Stimulated activated CD4-positive, alpha-beta T cell treated with anti-CD3 and anti-CD28 coated beads, Interleukin-2, amount 100 ng/mL, for 4 hours (primary cell): ENCODE measurements at places on chromosomes 5 and 9.

DNA sequence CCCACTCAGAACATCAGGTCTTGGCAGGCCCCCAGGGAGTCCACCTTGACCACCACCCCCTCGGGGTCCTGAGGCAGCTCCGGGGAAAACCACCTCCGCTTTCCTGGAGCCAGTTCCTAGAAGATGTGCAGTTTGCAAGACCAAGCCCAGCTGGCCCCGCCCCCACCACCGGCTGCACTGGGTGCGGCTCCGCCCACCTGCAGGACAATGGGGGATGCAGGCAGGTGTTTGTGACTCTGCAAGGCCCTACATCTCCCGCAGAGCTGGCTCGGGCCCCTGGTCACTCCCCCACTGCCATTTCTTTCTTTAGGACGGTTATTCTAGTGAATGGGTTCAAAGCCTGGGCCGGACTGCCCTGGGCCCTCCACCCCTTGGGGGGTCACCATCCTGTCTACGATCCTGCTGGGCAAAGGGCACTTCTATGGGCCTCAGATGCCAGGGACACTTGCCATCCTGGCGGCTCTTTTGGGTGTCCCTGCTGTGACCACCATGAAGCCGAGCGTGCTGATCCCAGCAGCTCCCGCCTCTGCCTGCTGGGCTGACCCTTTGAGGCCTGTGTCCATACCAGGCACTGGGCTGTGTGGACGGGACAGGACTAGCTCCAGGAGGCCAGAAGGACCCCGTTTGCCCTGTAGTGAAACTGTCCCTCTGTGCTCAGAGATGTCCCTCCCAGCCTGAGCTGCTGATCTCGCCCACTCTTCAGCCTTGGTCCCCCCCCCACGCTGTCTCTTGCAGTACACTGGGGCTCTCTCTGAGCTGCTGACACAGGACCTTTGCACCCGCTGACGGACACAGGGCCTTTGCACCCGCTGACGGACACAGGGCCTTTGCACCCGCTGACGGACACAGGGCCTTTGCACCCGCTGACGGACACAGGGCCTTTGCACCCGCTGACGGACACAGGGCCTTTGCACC is 5.9 kb upstream of the NACC2 start:
- DNase-seq, result no peak

GRCh38 chr5:79695526-79695925 is 5.9 kb downstream of the CMYA5 start:
- DNase-seq, result no peak

DNA sequence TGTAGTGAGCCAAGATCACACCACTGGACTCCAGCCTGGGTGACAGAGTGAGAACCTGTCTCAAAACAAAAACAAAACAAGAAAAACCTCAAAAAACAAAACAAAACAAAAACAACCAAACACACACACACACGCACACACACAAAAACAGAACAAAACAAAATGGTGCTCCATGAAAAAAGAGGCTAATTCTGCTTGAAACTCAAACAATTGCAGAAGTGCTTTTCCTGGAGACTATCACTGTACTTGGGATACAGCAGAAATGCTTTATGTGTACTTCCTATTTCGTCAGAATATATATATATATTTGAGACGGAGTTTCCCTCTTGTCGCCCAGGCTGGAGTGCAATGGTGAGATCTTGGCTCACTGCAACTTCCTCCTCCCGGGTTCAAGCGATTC is 49.9 kb upstream of the HSPA9 start:
- no peak for DNase-seq

- no peak for DNase-seq
These were observed 2.2 kb downstream of the GRK6 start for GRCh38 chr5:177428574-177429217.

DNA sequence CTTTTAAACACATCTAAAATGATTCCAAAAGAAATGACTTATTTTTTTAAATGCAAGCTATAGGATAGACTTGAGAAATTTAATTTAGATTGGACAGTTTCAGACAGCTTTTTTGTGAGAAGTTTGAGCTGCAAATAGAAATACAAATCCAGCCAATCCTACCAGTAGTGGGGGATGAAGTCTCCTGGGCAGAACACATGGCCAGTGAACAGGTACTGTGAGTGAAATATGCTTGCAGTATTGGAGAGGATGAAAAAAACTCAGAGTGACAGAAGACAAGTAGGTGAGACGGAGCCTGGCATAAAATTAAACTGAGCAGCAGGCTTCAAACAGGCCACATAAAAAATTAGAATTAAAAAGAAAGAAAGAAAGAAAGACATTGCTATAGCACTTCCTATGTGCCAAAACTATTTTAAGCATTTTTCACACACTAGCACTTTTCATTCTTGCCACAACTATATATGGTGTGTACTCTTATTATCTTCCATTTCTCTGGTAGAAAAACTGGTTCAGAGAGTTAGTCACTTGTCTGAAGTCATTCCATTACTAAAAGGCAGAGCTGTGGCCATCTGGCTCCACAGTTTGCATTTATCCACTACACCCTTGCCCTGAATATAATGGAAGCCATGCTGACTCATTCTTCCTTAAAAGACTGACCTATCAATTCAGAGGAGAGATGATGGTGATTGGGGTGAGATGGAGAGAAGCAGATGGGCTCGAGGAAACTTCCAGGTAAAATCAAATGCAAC is 310.2 kb upstream of the CTNND2 start:
- no peak for DNase-seq

DNA sequence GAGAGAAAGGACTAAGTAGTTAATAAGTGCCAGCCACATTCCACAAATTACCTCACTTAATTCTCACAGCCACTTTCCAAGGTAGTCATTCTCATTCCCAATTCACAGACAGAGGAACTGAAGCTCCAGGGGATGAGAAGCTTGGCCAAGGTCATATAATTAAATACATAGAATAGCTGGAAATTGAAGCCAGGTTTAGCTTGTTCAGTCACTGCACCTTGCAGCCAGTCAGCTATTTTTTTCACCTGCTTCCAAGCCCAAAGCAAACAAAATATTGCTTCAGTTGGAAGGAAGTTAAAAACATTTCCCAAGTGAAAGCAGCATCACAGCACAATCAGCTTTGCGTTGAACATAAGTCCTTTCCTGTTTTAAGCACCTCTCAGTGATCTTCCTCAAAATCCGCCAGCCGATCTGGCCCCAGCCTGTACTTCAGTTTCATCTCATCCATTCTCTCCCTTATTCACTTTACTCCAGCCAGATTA is 4.8 kb downstream of the ALDH1A1 start:
- no peak for DNase-seq

GRCh38 chr9:16597136-16597535 is 273.3 kb downstream of the BNC2 start:
- DNase-seq, result no peak

DNA sequence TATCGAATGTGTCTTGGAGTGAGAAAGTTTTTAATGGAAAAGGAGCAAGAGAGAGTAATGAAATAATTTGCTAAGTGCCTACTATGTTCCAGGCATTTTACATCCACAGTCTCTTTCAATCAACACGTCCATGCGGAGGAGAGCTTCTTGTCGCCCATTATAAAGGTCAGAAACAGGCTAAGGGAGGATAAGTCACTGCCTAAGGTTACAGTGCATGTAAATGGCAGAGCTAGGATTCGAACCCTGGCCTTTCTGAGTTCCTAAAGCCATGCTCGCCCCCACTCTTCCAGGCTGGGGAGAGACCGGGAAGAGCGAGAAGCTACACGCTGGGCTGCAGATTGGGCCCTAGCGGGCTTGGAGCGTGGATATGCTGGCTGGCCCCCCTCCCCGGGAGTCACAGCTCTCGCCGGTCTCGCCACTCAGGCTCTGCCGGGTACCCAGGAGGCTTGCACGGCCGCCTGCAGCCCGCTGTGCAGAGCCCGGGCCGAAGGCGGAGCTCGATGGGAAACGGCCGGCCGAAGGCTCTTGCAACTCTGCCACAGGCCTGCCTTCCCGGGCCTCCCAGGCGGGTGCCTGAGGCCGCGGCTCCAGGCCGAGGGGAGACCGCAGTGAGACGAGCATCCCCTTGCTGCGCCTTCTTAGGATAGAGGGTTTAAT is 775 bp upstream of the LHX2 start:
- no peak for DNase-seq
